Stimulated activated CD8-positive, alpha-beta memory T cell treated with anti-CD3 and anti-CD28 coated beads, Interleukin-12 subunit alpha, Interleukin-12 subunit beta, amount 100 ng/mL, for 1 hour (primary cell): ENCODE measurements at places on chromosomes 11 and 22.

- DNase-seq: no peak
Observed at GRCh38 chr22:32185821-32186220, 19.1 kb downstream of the RFPL2 start.

DNA sequence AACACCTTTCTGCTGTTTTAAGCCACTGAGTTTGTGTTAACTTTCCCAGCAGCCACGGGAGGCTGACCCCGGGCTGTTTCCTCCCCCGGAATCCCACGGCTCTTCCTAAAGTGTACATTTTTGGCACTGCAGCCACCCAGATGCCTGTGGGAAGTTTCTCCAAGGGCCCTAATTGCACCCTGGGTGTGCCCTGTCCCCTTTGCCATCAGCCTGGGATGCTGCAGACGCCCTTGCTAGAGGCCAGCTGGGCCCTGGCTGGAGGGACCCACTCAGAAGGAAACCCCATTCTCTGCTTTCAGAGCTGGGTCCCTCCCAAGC is 883.3 kb downstream of the BRD1 start:
- no peak for DNase-seq

DNA sequence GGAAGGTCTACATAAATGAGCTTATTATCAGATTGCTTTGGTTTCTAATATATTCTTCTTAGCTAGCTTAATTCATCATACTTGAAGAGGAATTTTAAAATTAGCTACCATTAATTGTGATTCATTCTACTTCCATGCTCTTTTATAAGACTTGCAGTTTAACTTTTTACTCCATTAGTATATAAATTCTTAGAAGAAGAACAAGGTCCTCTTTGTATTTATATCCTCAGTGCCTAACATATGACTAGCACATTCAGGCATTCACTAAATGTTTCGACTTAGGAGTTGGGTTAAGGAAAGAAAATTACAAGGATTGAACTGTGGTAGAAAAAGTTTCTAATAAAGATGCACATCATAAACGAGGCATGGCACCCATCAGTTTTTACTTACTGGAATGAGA is 1135.5 kb downstream of the JRKL start:
- DNase-seq: no peak

DNA sequence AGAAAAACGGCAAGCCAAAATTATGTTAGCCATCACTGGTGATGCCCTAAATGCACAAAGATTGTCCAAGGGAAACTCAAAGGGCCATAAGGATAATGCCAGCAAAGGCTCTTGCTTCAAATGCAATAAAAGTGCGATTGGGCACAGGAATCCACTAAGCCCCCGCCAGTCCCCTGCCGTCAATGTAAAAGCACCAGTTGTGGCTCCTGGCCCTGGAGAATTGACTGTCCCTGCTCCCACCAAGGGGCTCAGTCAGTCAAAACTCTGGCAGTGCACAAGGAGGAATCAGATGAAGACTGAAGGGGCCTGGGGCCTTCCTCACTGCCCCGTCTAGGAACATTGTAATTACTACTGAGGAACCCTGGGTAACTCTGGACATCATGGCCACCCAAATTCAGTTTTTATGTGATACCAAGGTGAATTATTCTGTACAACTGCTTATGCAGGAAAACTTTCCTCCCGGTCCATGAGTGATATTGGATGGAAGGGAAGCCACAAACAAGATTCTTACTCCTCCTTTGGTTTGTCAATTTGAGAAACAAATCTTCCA is 85.6 kb downstream of the PIWIL4 start:
- DNase-seq: no peak
